ENCODE measurements at places on chromosomes 2 and 18. TPM values are rescaled to one million over a fixed set of nuclear protein-coding genes. Genes with fewer than 3 reads are reported as not detected.

DNA sequence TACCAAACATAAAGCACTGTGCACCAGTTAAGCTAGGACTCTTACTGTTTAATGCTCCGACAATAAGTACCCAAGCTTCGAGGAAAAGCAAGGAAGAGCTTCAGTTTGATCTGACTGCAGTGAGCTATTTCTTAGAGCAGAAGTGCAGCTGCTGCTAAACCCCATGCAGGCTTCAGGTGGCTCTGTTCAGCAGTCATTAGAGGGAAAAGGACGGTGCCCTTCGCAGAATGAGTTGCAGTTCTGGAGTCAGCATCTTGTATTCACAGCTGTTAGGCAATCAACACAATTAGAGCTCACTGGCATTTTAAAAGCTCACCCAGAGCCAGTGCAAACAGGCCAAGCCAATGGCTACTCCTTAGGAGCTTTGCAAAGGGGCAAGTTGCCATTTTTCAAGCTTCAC is 1.5 kb upstream of the CERKL start:
- H3K27ac ChIP-seq = no peak overlapping the region
- H3K36me3 ChIP-seq = no peaks in the 10 kb centered on the region
- DNase-seq = no peak
- no peak overlapping the region for H3K4me3 ChIP-seq
- no peaks in the 10 kb centered on the region for H3K27me3 ChIP-seq

Gene EPHA4
- 42.8 TPM for total RNA-seq

DNA sequence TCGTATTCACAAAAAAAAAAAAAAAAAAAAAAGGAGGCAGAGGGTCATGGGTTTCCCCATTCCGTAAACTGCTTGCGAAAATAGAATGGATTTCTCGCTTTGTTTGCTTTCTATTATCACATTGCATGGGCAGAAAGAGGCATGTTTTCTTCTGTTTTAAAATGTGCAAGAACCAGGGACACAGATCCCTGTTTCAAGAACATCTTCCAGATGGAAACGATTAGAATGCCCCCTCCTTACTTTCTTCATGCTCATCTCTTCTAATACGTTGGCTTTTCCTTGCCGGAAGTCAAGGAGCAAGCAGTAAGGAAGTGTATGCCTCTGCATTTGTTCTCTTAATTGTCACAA is 51.0 kb upstream of the ZNF516 start:
- H3K4me3 ChIP-seq = no peak overlapping the region
- no peak for DNase-seq

- H3K4me1 ChIP-seq = no peaks in the 10 kb centered on the region
- no peaks in the 10 kb centered on the region for H3K36me3 ChIP-seq
- H3K4me3 ChIP-seq = no peak overlapping the region
- no peak overlapping the region for H3K27ac ChIP-seq
- DNase-seq = no peak
Measured at GRCh38 chr2:179344280-179344964, 79.8 kb upstream of the SESTD1 start.

DNA sequence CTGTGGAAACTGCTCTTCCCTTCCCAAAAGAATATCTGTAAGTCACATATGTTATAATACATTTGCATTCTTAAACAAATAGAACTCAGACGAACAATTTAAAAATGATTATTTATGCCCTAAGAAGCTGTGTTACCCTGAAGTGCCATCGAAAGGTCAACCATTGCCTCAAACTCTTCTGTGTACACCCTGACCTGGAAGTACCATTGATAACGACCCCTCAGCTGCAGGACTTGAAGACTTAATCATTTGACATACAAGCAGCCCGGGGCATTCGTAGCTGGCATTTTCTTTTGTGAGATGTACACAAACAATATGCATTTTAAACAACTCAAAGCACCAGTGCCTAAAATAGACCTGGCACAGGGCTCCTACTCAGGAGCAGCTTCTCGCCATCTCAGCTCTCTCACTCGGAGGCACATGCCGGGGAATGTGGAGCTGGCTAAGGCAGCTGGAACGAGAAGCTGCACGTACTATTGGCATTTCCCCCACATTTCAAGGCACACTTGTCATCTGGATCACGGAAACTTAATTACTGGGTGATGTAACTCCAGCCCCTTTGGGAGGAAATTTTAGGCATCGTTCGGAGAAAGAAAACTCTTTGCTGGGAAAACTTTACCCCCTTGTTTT is 170.0 kb upstream of the GALNT5 start:
- no peaks in the 10 kb centered on the region for H3K4me1 ChIP-seq
- H3K27me3 ChIP-seq = no peaks in the 10 kb centered on the region
- no peaks in the 10 kb centered on the region for H3K36me3 ChIP-seq
- DNase-seq = no peak
- no peak overlapping the region for H3K4me3 ChIP-seq

DNA sequence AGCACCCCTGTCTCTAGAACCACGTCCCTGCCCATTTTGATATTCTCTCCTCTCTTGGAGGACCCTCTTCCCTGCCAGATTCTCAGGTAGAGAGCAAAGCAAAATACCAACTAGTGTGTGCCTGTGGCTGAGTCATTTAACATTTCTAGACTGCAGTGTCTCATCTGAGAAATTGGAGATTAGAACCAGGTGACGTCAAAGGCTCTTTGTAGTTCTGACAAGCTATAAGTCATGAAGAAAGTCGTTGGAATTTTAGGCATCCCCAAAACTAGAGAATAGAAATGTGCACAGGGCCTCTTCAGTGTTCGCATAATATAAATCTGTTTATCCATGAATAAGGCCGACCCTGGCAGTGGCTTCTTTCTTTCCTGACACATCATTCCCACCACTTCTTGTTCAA is 74.4 kb upstream of the TANC1 start:
- no peaks in the 10 kb centered on the region for H3K4me1 ChIP-seq
- no peak for DNase-seq
- H3K27ac ChIP-seq = no peak overlapping the region
- H3K27me3 ChIP-seq = no peaks in the 10 kb centered on the region
- H3K4me3 ChIP-seq = no peak overlapping the region

- DNase-seq = no peak
- no peak overlapping the region for H3K4me3 ChIP-seq
- H3K27ac ChIP-seq = no peak overlapping the region
- no peaks in the 10 kb centered on the region for H3K27me3 ChIP-seq
- H3K36me3 ChIP-seq = no peaks in the 10 kb centered on the region
Measured at GRCh38 chr2:217270485-217271121, 410.7 kb upstream of the TNP1 start.

Gene MYCN
- total RNA-seq = 2.3 TPM
